ENCODE measurements at places on chromosomes 5 and 9. TPM values are rescaled to one million over a fixed set of nuclear protein-coding genes. Genes with fewer than 3 reads are reported as not detected.
A peak's percentile ranks its signal among the peaks of the same experiment; 100 is the strongest.

DNA sequence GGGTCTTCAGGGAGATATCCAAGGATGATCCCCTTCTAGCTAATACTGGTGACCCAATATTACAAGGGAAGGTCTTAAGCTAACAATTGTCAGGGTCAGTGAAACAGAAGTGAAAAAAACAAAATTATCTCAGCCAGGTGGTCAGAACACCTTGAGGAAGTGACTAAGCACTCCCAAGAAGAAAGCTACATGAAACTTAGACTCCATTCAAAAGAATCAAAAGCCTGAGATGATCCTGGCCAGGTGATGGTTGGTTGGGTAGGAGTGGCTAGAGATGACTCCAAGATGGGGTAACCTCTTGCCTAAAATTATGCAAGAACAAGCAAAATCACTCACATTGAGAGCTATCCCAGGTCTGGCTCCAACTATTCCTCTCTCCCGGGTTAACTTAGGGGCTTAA, 5.4 kb downstream of the VCP start:
- no peak overlapping the region for H3K4me3 ChIP-seq
- H3K27me3 ChIP-seq = no peaks in the 10 kb centered on the region
- peak overlapping the region; percentile 27 for H3K27ac ChIP-seq
- H3K4me1 ChIP-seq = peaks cover 33% of the 10 kb centered on the region
- no peak for DNase-seq
- H3K36me3 ChIP-seq = peaks cover 53% of the 10 kb centered on the region

GRCh38 chr5:9529041-9529480, 16.8 kb downstream of the SEMA5A start:
- no peak for DNase-seq
- no peaks in the 10 kb centered on the region for H3K4me1 ChIP-seq
- H3K4me3 ChIP-seq = no peak overlapping the region
- H3K27ac ChIP-seq = no peak overlapping the region
- no peaks in the 10 kb centered on the region for H3K27me3 ChIP-seq

DNA sequence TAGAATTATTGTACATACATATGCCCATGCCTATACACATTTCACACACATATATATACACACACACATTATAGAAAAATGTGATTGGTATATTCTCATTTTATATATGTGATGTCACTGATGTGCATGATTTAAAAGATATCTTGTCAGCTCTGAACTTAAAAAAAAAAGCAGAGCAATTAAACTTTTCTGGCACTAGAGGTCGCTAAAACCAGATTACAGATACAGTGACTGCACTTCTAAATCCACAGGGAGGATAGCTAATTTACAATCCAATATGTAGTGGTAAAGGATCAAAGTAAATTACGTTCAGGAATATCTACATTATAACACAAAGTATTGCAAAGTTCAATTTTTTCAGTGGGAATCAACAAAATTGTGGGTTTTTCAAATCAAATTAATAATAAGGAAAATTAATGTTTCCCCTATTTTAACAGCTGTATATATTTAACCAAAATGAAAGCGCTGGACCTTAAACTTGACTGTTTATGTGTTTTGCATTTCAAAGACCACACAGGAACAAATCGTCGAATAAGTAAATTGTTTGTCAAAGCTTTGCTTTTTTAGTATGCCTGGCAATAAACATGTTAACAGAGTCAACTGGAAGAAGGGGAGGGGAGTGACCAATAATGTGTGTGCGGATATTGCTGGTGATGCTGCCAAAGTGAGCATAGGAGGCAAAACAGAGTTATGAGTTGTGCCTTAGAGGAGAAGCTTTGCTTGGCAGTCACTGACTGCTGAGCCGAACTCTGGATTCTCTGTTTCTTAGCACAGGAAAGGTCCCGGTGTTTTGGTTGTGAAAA, 1201.4 kb upstream of the C9orf72 start:
- no peak overlapping the region for H3K27ac ChIP-seq
- no peaks in the 10 kb centered on the region for H3K27me3 ChIP-seq
- H3K4me1 ChIP-seq = no peaks in the 10 kb centered on the region
- DNase-seq = no peak
- H3K4me3 ChIP-seq = no peak overlapping the region
- no peaks in the 10 kb centered on the region for H3K36me3 ChIP-seq

GRCh38 chr9:127452691-127453090, 1.4 kb downstream of the LRSAM1 start:
- no peak for DNase-seq
- no peaks in the 10 kb centered on the region for H3K27me3 ChIP-seq
- peak overlapping the region; percentile 89 for H3K4me3 ChIP-seq

DNA sequence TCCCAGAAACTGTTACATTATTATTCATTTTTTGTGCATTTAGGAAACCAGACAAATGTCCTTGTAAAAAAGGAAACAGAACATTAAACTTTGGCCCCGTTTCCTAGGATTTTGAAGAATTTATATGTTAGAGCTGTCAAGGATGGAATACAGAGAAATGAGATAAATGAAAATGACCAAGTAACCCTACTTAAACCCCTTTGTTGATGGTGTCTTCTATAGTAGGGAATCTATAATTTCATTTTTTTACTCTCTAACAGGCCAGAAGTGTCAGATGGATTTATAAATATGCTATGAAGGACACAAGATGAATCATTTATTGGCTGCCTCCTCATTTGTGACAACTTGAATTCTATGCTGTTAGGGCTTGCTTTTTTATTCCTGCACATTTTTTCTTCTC, 1047.1 kb downstream of the PTPRD start:
- H3K27me3 ChIP-seq = no peaks in the 10 kb centered on the region
- no peaks in the 10 kb centered on the region for H3K4me1 ChIP-seq
- DNase-seq = no peak
- H3K4me3 ChIP-seq = no peak overlapping the region

GRCh38 chr5:135127439-135128240, 93.6 kb upstream of the PITX1 start:
- no peak for DNase-seq
- H3K36me3 ChIP-seq = no peaks in the 10 kb centered on the region
- H3K27ac ChIP-seq = no peak overlapping the region
- peaks cover 3% of the 10 kb centered on the region for H3K4me1 ChIP-seq
- peaks cover 9% of the 10 kb centered on the region for H3K27me3 ChIP-seq

DNA sequence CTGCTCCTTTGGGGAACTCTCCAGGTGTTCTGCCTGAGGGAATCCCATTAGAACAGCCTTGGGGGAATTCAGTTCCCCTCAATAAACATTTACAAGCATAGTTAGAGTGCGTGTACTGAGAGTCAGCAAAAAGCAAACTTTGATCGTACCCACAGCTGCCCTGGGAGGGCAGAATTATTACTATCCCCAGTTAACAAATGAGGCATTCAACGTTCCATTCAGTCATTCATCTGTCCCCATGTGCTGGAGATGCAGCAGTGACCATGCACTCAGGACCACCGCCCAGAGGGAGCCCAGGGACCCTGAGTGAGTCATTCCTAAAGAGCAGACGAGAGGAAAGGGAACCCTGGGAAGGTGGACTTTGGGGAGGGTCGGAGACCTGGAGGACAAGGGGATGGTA, 19.1 kb upstream of the TTLL11 start:
- H3K4me1 ChIP-seq = peaks cover 1% of the 10 kb centered on the region
- H3K4me3 ChIP-seq = no peak overlapping the region
- no peak for DNase-seq
- H3K27ac ChIP-seq = no peak overlapping the region

- peaks cover 14% of the 10 kb centered on the region for H3K4me1 ChIP-seq
- peak overlapping the region; percentile 86 for H3K27ac ChIP-seq
- H3K27me3 ChIP-seq = no peaks in the 10 kb centered on the region
These were observed 85.1 kb upstream of the CKMT2 start for GRCh38 chr5:81147886-81148571.

GRCh38 chr5:170067152-170067551, 38.5 kb upstream of the FOXI1 start:
- H3K36me3 ChIP-seq = peaks cover 56% of the 10 kb centered on the region
- no peak overlapping the region for H3K27ac ChIP-seq
- no peak for DNase-seq
- no peak overlapping the region for H3K4me3 ChIP-seq

- no peak for DNase-seq
- H3K27ac ChIP-seq = no peak overlapping the region
- H3K4me3 ChIP-seq = no peak overlapping the region
- H3K36me3 ChIP-seq = peaks cover 3% of the 10 kb centered on the region
These were observed 3.2 kb downstream of the NEK6 start for GRCh38 chr9:124260769-124261603.

GRCh38 chr9:107750741-107751566, 261.4 kb upstream of the KLF4 start:
- H3K27ac ChIP-seq = no peak overlapping the region
- H3K4me1 ChIP-seq = no peaks in the 10 kb centered on the region
- no peaks in the 10 kb centered on the region for H3K27me3 ChIP-seq

DNA sequence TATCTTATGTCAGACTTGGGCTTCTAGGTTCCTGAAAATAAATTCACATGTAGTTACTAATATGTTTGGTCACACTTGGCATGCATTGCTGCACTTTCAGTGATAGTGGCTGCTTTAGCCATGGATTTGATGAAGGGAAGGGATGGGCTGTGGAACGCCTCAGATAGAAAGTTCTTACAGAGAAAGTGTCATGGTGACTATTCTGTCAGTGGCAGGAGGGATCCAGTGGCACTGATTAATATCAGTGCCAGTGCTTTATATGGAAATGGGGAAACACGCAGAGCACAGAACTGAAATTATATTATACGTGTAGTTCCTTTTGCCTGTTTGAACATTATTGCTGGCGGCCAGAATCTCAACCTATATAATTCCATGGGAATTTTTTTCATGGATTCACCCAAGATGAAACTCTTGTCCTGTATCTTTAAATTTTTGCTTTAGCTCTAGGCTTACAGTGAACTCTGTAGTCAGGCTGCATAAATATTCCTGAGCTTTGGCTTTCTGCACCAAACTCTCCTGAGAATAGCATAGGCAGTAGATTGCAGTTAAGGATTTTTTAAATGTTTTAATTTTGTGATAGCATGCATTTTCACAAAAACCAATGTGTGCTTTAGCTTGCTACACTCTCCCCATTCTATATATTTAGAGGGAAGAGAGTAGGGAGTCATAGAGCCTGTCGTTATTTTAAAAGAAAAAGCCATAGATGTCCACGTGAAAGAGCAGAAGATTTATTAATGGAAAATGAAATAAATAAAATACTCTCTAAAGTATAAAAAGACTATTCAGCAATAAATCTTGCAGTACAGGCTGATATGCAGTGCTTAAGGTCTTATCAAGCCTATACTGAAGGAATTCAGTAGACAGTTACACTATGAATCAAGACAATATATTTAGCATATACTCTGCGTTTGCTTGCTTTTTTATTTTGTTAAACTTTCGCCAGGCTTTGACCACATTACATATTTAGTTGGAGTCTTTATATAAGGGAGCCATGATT, 98.7 kb downstream of the EDIL3 start:
- no peaks in the 10 kb centered on the region for H3K4me1 ChIP-seq
- H3K27ac ChIP-seq = no peak overlapping the region
- no peaks in the 10 kb centered on the region for H3K36me3 ChIP-seq
- no peak for DNase-seq

DNA sequence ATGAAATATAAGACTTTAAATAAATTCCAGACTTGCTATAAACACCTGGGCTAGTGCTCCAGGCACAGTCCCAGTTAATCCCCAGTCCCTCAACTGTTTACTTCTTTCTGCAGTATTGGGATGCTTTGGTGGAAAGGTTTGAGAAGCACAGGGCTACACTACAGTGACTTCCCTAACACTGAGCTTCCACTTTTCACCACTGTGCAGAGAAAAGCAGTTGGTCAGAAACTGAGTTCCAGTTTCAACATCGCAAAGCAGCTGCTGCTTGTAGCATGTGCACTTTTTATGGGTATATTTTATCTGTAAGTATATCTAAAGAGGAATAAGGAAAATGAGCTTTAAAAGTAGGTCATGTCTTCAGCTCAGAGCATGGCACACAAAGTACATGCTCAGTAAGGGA, 339.7 kb downstream of the NTRK2 start:
- H3K4me1 ChIP-seq = no peaks in the 10 kb centered on the region
- no peaks in the 10 kb centered on the region for H3K36me3 ChIP-seq
- no peaks in the 10 kb centered on the region for H3K27me3 ChIP-seq
- H3K27ac ChIP-seq = no peak overlapping the region
- DNase-seq = no peak

DNA sequence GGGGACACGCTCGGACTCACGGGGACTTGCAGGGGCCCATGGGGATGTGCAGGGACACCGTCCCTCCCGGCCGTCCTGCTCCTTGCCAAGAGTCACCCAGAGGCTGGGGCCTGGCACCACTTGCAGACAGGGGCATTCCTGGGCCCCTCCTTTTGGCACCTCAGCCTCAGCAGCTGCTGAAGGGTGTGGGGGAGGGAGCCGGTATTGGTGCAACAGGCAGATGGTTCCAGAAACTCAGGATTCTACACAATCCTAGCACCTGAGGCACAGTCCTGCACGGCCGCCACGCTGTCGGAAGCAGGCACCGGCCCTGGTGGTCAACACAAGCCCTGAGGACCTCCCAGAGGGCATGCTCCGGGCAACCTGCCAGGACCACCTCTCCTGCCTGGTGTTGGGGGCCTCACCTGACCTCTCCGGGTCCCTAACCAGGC, 19.3 kb upstream of the SLC12A7 start:
- no peak overlapping the region for H3K4me3 ChIP-seq
- H3K36me3 ChIP-seq = no peaks in the 10 kb centered on the region
- H3K4me1 ChIP-seq = no peaks in the 10 kb centered on the region
- H3K27ac ChIP-seq = no peak overlapping the region

DNA sequence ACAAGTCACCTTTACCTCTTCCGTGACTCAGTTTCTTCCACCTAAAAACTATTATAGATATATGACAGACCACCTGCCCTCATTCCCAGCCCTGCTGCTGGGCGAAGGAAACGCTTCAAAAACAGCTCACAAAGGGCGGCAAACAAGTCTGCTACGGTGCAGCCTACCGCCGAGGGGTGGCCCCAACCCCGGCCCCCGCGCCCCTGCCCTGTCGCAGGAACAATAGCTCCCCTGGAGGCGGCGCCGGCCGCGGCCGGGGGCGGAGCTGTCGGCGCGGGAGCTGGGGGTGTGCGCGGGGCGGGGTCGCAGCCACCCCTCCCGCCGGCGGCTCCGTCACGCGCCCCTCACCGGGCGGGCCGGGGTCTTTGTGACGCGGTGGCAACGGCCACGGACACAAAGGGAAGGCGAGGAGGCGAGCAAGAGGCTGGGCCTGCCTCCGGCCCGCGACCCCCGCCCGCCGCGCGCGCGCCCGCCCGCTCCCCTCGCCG, at the start of gene TMEFF1:
TSS of gene TMEFF1 (plus strand) at position 362 of the 488 bp plus-strand sequence. CDS start 396 bp downstream, outside the sequence.
- peaks cover 3% of the 10 kb centered on the region for H3K4me1 ChIP-seq
- peaks cover 43% of the 10 kb centered on the region for H3K27me3 ChIP-seq
- peak within 1 kb of the TSS; percentile 66 for H3K4me3 ChIP-seq
- no peaks in the 10 kb centered on the region for H3K36me3 ChIP-seq
- no peak within 1 kb of the TSS for H3K27ac ChIP-seq

LEAP2 gene
- total RNA-seq = 4.5 TPM

EGFLAM gene
- total RNA-seq = not detected

SCAI gene
- total RNA-seq = 12.6 TPM

FGD3 gene
- 160 TPM for total RNA-seq

ADAMTS6 gene
- total RNA-seq = 3.7 TPM

RNF183 gene
- 0.37 TPM for total RNA-seq

Data from activated naive CD8-positive, alpha-beta T cell treated with anti-CD3 and anti-CD28 coated beads, Interleukin-2, amount 10 ng/mL, durations not matched to agents 7 days and 5 days (primary cell).